Stomach (tissue), 19 donors: ENCODE measurements at places on chromosomes 12 and 14. TPM values are rescaled to one million over a fixed set of nuclear protein-coding genes. Genes with fewer than 3 reads are reported as not detected.

The TRMT61A gene
- 16.9 TPM for polyA plus RNA-seq

The ITGB7 gene
- polyA plus RNA-seq: 1.7 TPM

The SYNDIG1L gene
- not detected for polyA plus RNA-seq

The RNASE11 gene
- not detected for polyA plus RNA-seq

The TMEM132C gene
- polyA plus RNA-seq: 0.65 TPM

The IL26 gene
- polyA plus RNA-seq: not detected

The FGF23 gene
- not detected for polyA plus RNA-seq

The PPP1R1A gene
- polyA plus RNA-seq: 9.9 TPM

The MED13L gene
- 12.4 TPM for polyA plus RNA-seq

The PPFIA2 gene
- polyA plus RNA-seq: 1.8 TPM

The KLRK1 gene
- polyA plus RNA-seq: 2.0 TPM

The OR4K13 gene
- polyA plus RNA-seq: not detected

The KCNMB4 gene
- 2.3 TPM for polyA plus RNA-seq
